NCI-H2107 (cell line): ENCODE measurements at places on chromosomes 7 and 10.

DNA sequence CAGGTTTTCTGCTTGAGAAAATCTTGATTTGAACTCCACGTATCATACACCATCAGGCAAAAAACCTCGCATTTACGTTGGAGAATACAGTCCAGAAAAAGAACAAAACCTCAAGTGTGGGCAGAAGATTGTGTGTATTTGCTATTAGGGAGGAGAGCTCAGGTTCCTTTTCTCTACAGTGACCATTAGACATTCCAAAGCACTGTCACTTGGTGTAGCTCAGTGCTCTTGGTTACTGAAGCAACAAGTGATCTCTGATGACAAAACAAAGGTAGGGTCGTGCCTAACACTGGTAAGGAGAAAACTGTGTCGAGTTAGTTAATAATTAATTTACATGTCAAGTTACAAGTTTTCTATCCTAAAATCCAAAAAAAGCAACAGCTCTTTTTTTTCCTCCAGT lies 72.6 kb downstream of the C1GALT1 start:
- DNase-seq = no peak

DNA sequence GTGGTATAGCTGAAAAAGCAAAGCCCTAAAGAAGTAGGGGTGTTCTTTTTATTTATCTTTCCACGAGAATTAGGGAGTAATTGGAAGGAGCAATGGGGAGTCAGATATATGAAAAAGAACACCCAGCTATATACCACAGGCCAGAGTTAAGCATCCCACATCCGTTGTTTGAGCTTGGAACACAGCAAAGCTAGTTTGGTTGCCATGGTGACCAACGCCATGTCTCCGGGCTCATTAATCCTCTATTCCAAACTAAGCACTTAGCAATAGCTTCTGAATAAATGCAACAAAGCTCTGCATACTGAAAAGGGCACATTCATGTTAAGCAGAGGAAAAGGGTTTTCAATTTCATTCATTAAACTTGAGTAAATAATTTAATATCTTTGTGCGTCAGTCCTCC lies 23.5 kb downstream of the ASB4 start:
- DNase-seq = peak; percentile 36

- DNase-seq = no peak
Measured at GRCh38 chr7:137813541-137813940, 33.2 kb downstream of the DGKI start.

DNA sequence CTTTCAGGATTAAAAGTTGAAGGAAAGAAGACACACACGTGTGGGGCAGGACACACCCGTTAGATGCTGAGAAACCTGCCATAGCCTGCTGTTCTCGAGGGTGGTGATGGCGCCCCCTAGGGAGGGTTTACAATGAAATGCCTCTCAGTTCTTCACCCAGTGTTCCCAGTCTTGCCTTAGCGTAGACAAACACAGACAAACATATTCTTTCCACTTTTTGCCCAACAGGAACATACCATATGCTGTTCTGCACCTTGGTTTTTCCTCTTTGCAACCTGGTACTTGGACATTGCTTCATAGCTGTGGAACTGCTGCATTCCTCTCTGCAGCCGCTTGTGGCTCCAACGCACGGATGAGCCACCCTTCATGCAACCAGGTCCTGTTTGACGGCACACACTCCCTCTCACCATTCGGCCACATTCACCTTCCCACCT lies 23.3 kb upstream of the HSPA12A start:
- no peak for DNase-seq

DNA sequence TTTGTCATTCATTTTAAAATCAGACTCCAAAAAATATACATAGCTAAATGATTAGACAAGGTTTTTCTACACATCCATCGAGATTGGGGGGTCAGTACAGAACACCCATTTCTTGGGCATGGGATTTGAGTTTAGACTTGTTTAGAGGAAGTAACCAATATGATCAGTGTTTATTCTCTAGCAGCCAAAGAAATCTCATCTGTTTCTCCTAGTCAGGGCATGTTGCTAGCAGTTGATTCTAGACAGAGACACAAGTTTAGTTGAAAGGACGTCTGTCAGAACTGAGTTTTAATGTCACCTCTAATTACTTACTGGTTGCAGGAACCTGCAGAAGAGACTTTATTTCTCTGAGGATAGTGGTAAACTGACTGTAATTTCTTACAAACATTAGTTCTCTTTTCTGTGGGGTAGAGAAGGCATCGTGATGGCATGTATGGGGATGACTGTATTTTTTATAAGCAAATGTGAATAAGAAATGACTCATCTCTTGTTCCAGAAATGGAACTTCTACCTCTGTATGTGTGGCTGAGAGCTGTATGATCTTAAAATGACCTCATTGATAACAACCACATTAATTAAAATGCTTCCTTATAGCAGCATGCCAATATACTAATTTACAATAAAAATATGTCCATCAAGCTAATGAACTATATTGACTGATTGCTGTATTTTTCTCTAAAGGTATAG lies 30.6 kb upstream of the RHOBTB1 start:
- DNase-seq = no peak

DNA sequence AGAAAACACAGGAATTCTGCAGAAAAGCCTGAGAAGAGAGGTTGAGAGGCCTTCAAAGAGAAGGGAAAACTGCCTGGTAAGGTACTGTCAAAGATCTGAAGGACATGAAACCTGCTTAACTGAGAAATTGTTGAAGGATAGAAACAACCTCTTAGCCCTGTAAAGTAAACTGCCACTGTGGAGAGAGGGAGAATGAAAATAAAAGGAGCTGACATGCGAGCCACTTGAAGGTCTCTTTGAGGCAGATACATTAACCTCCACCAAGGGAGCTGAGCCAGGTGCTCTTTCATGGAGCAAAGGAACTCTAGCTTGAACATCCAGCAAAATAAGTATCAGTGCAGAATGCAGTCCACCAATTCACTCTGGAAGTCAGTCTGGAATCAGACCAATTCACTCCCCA lies 108.8 kb upstream of the FEZF1 start:
- peak; percentile 24 for DNase-seq

DNA sequence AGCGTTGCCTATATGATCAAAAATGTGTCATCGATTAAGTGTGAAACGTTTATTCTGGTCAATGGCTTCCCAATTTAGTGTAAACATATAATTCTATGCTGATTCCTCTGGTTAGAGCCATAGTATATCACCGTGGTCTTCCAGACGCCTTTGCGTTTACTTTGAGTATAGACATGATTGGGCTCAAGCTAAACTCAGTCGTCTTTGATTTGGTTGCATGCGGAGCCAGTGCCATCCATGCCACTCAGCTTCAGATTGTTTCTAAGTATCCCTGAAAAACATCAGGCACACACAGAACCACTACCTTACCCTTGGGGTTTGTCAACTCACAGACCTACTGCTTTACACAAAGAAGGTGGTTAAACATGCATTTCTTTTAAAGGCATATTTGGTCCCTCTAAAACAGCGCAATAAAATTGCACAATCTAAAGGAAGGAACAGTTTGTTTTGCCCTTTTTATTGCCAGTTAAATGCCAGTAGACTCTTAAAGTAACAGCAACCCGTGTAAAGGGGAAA lies 273.6 kb upstream of the KLF6 start:
- DNase-seq = no peak

DNA sequence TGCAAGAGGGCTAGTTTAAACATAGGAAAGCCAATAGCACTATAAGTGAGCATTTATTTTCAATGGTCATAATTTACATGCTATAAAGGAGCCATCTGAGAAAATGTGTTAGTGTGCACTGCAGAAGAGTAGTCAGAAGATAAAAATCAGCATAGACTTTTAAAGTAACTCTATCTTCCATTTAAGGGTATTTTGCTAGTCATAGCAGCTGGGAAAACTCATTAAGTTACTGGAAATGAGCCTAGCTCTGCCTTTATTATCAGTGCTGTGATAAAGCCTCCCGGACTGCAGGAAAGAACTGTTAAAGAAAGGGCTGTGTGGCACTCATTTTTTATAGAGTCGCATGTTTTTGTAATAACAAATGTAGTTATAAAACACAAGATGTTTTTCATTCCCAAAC lies 825.8 kb upstream of the POM121L12 start:
- DNase-seq = no peak

- no peak for DNase-seq
Measured at GRCh38 chr10:33015761-33016547, 57.9 kb upstream of the ITGB1 start.

DNA sequence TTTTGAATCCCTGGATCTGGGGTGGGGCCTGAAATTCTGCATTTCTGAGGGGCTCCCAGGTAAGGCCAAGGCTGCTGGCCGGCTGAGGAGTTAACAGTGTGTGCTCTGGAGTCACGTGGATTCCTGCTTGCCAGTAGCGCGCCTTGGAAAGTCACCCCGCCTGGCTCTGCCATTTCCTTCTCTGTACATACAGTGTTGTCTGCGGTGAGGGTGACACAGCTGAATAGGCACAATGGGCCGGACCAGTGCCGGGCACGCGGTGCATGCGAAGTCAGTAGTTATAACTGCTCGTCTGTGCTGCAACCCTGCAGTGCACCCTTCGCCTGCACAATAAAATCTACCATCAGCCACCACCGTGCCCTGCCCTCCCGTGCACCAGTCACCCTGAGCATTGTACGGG lies 68.0 kb upstream of the EEPD1 start:
- DNase-seq = no peak

- no peak for DNase-seq
Measured at GRCh38 chr10:48511875-48512231, 93.0 kb downstream of the ARHGAP22 start.

GRCh38 chr10:116660860-116661259 lies 40.1 kb downstream of the PNLIPRP2 start:
- no peak for DNase-seq

GRCh38 chr10:79286318-79286951 lies 60.8 kb upstream of the PPIF start:
- DNase-seq = peak; percentile 59

DNA sequence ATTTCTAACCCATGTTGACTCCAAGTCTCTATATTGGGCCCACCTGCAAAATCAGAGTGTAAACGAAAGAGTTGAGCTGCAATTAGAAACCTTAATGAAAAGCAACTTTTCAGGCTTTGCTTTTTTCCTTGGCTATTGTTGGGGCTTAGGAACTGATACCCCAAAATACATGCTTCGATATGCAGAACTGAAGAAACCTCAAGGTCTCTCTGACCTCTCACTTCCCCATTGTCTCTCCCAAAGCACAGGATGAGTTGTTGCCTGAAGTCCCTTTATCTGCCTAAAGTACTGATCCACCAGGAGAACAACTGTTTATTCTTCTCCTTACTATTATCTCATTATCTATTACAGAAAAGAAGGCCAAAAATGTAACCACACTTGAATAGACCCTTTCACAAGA lies 666.0 kb upstream of the LRRTM3 start:
- DNase-seq = no peak

- DNase-seq = no peak
Measured at GRCh38 chr10:35555962-35556930, 48.9 kb upstream of the GJD4 start.

GRCh38 chr10:62024026-62024701 lies 122.7 kb downstream of the ARID5B start:
- DNase-seq = no peak

DNA sequence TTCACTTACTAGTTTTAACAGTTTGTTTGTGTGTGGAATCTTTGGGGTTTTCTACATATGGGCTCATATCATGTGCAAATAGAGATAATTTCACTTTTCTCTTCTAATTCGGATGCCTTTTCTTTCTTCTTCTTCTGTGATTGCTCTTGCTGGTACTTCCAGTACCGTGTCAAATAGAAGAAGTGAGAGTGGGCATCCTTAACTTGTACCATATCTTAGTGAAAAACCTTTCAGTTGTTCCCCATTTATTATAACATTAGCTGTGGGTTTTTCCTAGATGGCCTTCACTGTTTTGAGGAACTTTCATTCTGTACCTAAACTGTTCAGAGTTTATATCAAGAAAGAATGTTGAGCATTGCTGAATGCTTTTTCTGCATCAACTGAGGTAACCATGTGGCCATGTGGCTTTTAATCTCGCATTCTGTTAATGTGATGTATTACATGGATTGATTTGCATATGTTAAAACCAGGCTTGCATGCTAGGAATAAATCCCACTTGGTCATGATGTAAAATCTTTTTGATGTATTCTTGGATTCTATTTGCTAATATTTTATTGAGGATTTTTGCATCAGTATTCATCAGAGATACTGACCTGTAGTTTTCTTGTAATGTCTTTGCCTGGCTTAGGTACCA lies 78.7 kb downstream of the FAM107B start:
- no peak for DNase-seq
